ENCODE measurements at places on chromosomes 2 and 18.

DNA sequence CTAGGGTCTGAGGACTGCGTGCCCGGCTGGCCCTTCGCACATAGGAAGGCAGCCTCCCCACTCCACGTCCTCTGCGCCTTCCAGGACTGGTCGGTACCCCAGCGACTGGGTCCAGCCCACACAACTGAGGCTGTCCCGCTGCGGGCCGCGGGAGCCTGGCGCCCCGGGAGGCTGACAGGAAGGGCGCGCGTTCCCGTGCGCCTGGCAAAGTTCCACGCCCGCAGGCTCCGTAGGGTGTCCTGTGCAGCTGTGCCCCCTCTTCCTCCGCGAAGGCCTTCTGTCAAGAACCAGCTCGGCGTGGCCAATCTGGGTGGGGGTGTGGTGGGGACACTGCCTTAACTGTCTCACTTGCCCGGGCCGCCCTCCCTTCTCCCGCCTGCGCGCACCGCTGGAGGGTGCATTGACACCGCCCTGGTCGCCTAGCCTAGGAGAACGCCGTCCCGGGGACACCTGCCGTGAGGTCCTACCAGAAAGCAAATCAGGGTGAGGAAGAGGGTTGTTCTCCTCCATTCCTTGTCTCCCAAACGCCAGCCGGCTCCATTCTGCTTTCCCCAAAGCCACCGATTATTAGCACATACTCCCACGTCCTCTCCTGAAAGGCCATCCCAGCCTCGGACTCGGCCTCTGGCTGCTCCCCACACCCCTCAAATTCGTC, 618 bp upstream of the LYPD1 start:
- DNase-seq, result peak; percentile 77

DNA sequence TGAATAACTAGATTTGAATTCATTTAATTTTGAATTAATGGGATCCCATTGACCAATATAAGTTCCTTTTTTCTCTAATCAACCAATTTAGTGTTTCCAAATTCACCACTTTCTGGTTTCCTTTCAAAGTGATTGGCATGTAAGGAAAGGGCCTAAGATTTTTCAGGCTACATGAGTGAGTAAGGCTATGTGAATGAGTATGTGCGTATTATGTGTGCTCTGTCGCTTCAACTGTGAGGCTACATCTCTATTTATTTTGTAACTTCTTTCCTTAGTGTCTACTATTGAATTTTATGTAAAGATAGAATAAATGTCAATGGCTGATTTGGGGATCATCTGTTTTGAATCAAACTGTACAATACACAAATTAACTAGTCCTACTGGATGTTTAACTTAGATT, 110.6 kb downstream of the ABCA12 start:
- DNase-seq, result no peak

- DNase-seq, result no peak
Observed at GRCh38 chr18:35444636-35445035, 53.1 kb downstream of the INO80C start.

GRCh38 chr2:179950391-179950790, 56.7 kb downstream of the CWC22 start:
- no peak for DNase-seq

DNA sequence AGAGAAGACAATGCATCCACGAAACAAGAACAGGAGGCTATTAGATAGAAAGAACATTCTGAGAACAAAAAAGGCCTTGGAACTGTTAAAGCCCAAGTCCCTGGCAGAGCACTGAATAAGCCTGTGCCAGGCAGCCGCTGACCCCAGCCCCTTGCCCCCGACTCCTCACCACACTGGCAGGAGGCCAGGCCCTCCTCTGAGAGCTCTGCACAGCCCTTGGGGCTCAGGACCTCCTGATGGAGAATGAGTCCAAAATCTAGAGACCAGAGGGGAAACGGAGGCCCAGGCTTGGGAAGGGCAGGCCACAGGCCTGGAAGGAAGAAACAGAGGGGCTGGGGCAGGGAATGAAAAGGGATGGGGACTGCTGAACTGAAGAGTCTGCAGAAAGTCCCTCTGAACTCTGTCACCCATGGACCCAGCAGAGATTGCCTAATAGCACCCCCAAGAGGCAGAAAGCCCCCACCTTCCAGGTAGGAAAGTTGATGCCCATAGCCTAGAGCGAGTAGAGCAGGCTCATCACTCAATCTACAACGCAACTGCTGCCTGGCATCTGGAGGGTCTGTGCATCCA, 18.3 kb upstream of the TNS1 start:
- no peak for DNase-seq
